Naive thymus-derived CD4-positive, alpha-beta T cell (primary cell): ENCODE measurements at places on chromosomes 2 and 18. TPM values are rescaled to one million over a fixed set of nuclear protein-coding genes. Genes with fewer than 3 reads are reported as not detected.

TCF23 gene
- not detected for total RNA-seq

ARHGAP28 gene
- total RNA-seq, result not detected

C2orf78 gene
- total RNA-seq, result not detected

MYCN gene
- 2.3 TPM for total RNA-seq

DNER gene
- total RNA-seq, result not detected

CYTIP gene
- total RNA-seq, result 363 and 380 TPM in 2 replicates

KLHL41 gene
- not detected for total RNA-seq

ZNF514 gene
- 39.9 TPM for total RNA-seq

YIPF4 gene
- 21.0 TPM for total RNA-seq

IL1F10 gene
- not detected in 2 replicates for total RNA-seq

RAX gene
- not detected for total RNA-seq

FOXD4L1 gene
- total RNA-seq, result not detected

BOLL gene
- not detected for total RNA-seq

IL1A gene
- total RNA-seq, result 1.6 TPM

VWA3B gene
- not detected for total RNA-seq

VAMP5 gene
- total RNA-seq, result 25.6 TPM

ELOA2 gene
- total RNA-seq, result not detected in 2 replicates

IL1RN gene
- 2.3 TPM for total RNA-seq

TLX2 gene
- not detected for total RNA-seq

SLC19A3 gene
- total RNA-seq, result not detected

CCDC141 gene
- 39.2 TPM for total RNA-seq

PAIP2B gene
- 1.1 and 1.3 TPM in 2 replicates for total RNA-seq

POTEF gene
- total RNA-seq, result not detected

IL1R1 gene
- total RNA-seq, result 0.54 TPM
